Activated effector memory CD4-positive, alpha-beta T cell treated with anti-CD3 and anti-CD28 coated beads, Interleukin-2, amount 50 U/mL, for 16 hours (primary cell): ENCODE measurements at places on chromosomes 2 and 18.
A peak's percentile ranks its signal among the peaks of the same experiment; 100 is the strongest.

DNA sequence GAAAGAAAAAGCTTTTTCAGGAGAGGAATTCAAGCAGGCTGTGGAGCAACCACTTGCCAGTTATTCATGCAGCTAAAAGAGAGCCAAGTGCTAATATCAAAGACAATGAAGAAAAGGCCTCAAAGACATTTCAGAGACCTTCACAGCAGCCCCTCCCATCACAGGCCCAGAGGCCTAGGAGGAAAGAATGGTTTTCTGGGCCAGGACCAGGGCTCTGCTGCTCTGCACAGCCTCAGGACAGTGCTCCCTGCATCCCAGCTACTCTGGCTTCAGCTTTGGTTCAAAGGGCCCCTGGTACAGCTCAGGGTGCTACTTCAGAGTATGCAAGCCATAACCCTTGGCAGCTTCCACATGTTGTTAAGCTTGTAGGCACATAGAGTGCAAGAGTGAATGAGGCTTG is 119.5 kb downstream of the MSTN start:
- DNase-seq = no peak

DNA sequence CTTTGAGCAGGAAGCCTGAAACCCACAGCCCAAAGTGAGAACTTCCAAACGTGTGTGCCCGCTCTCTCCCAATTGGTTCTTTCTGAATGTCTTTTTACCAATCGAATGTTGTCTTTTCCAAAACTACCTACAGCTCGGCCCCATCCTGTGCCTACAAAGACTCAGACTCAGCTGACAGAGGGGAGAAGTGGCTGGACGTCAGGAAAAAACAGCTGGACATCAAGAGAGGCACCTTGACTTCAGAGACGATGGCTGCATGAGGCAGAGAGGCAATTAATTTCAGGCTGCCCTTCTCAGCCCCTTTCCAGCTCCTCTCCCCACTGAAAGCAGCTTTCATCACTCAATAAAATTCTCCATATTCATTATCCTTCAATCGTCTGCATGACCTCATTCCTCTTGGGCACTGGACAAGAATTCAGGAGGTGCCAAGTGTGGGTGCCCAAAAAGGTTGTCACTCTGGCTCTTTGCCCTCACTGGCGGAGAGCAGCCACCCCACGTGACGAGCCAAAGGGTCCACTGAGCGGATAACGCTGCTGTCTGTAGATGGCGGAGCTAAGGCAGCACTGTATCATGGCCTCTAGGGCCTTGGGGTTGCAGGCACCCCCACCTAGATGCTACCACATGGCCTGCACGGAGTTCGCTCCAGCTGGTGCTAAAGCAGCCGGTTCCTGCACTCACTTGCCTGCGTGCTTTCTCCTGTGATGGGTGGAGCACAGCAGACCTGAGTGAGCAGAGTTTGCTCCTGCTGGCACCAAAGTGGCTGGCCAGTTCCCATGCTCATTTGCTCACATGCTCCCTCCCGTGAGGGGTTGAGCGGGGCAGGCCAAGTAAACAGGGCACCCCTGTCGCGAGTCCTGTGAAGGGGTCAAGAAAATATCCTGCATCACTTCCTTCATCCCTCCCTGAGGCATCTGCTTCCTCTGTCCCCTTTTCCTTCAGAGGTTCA is 37.9 kb downstream of the FAM210A start:
- no peak for DNase-seq

DNA sequence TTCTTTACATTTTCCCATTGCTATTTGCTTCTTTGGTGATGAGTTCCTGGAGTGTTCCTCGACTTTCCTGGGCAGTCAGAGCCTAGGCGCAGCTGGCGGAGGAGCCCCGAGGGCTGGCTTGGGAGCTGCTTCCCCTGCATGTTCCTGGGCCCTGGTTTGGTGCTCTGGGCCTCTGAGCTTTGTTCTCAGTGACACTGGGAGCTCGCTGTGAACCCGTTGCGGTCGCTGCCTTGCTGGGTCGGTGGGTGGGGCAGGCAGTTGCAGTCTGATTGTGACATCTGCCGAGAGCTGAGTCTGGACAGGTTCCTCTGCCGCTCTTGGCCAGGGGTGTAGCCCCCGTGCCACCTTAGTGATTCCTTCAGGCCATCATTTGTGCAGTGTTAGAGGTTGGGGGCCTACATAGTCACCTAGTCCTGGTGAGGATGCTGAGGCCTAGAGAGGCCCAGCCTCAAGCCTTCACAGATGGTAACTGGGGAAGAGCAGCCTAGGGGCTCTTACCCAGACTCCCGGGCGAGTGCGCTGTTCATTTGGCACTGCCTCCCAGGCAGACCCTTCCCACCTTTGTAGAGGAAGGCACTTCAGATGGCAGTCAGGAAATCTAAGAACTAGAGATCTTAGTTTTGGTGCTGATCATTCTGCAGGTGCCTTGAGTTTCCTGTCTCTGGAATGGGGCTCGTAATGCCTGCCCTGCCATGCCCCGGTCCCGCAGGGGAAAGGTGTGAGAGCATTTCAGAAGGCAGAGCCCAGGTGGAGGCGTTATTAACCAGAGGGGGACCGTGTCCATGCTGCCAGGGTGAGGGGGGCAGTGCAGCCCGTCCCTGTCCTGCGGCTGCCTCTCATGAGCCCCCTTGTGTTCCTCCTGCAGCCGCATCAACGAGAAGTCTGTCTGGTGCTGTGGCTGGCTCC is 8.4 kb downstream of the ASB1 start:
- DNase-seq = no peak

DNA sequence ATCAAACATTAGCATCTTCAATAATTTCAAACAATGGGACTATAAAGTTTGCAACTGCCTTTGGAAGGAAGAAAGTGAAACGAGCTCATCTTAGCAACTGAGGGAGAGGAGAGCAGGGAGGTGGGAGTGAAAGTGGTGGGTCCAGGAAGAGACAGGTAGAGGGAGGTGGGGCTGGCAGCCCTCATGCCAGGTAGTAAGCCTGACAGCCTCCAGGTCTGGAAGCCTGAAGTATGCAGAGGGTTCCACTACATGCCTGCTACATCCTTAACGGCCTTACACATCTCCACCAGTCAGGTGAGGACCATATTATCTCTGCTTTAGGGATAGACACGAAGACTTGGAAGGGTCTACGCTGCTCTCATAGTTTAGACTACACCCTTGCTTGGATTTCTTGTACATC is 201.1 kb upstream of the TWIST2 start:
- DNase-seq = no peak

DNA sequence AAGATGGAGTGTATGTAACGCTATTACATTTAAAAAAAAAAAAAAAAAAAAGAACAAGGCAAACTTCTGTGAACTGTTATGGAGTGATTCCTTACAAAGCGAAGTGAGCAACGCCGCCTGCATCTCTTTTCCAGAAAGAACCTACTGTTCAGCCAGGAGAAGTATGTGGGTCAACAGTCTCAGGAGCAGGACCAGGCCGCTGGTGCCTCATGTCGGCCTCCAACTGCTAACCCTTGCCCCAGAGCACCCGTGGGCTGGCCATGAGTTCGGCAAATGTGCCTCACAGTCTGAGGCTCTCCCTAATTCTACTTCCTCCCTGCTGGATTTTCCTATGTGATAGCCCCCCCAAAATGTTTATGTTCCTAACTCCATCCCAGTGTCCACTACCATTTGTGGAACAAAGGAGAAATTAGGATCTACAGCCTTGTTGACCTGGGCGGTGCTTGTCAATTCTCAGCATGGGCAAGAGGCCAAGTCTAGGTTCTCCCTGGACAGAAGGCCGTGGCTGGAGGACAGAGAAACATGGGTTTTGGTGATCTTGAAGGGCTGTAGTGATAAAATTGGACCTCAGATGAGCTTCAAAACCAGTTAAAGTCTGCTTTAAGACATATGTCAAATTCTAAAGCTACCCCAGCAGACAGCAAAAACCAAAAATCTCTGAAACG is 15.9 kb downstream of the FAM168B start:
- DNase-seq = no peak

- DNase-seq = no peak
These were observed 13.6 kb downstream of the GULP1 start for GRCh38 chr2:188305271-188305670.

DNA sequence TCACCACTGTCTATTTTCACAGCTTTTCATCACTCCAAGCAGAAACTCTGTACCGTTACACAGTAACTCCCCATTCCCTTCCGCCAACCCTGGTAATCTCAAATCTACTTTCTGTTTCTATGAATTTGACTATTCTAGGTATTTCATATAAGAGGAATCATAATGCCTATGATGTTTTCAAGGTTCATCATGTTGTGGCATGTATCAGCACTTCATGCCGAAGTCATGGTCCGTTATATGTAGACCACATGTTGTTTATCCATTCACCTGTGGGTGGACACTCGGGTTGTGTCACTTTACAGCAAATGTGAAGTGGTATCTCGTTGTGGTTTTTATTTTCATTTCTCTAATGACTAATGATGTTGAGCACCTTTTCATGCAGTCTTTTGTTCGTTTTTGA is 21.6 kb downstream of the CPSF3 start:
- no peak for DNase-seq

GRCh38 chr2:168188002-168188401 is 59.4 kb downstream of the STK39 start:
- no peak for DNase-seq

GRCh38 chr2:75456825-75457224 is 103.9 kb downstream of the EVA1A start:
- DNase-seq = no peak

- DNase-seq = no peak
These were observed 27.1 kb upstream of the PTMA start for GRCh38 chr2:231680992-231681852.

- DNase-seq = no peak
These were observed 16.5 kb downstream of the DYNC1I2 start for GRCh38 chr2:171703574-171704347.

GRCh38 chr2:120632796-120633646 is 102.6 kb upstream of the GLI2 start:
- DNase-seq = no peak

- no peak for DNase-seq
These were observed 61.0 kb upstream of the IL1RL1 start for GRCh38 chr2:102250278-102250821.

- no peak for DNase-seq
These were observed 8.0 kb upstream of the COL3A1 start for GRCh38 chr2:188966079-188966571.

DNA sequence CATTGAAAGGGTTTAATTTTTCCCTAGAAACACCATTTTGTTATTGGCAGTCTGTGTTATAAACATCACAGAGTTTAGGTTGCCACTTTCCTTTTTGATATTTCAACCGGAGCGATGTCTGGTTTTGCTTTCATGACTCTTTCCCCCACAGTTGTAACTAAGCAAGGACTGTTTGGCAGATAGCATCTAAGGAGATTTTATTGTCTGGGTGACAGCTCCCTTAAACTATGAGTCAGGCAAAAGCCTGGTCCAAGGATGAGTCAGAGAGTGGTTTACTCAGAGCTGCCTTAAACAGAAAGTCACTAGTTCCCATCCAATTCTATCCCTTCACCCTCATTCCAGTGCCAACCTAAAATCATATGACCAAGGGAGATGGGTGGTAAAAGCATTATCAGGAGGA is 341.6 kb upstream of the VWC2L start:
- no peak for DNase-seq

- DNase-seq = no peak
These were observed 102.6 kb downstream of the TNS1 start for GRCh38 chr2:217900010-217900779.

DNA sequence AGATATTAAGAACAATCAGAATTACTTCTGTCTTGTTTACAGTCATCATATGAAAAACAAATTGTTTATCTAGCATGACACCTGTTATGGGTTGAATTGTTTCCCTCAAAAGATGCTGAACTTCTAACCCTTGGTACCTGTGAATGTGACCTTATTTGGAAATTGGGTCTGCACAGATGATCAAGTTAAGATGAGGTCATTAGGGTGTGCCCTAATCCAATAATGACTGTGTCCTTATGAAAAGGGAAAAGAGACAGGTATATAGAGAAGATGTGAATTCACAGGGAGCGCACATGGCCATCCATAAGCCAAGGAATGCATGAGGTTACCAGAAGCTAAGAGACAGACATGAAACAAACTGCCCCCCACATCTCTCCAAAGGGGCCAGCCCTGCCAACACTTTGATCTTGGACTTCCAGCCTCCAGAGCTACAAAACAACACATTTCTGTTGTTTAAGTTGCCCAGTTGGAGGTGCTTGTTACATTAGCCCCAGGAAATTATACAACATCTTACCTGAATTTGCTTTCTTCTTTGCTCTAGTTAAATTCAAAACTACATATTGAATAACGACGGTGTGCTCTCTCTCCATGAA is 2.3 kb upstream of the HPCAL1 start:
- no peak for DNase-seq

- DNase-seq = no peak
These were observed 552.3 kb upstream of the SETBP1 start for GRCh38 chr18:44128365-44128764.

GRCh38 chr18:35592298-35592697 is 10.8 kb downstream of the GALNT1 start:
- DNase-seq = no peak

DNA sequence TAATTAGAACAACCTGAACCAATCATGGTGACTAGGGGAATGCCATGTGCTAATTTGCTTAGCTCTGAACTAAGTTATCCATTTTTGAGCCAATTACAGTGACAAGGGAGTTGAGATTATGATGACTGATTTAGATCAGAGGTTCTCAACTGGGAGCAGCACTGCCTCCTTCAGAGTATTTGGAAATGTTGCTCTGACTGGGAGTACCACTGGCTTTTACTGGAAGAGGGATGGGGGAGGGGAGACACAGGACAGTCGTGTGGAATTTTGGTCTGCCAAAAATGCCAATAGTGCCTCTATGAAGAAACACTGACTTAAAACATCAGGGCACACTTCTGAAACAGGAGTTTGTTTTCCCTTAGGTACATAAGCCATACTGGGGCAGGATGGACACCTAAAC is 48.1 kb upstream of the VPS54 start:
- no peak for DNase-seq

GRCh38 chr2:202450785-202451184 is 74.7 kb downstream of the BMPR2 start:
- DNase-seq = no peak

- DNase-seq = peak; percentile 57
These were observed 145.7 kb downstream of the SMAD7 start for GRCh38 chr18:48804856-48805610.

DNA sequence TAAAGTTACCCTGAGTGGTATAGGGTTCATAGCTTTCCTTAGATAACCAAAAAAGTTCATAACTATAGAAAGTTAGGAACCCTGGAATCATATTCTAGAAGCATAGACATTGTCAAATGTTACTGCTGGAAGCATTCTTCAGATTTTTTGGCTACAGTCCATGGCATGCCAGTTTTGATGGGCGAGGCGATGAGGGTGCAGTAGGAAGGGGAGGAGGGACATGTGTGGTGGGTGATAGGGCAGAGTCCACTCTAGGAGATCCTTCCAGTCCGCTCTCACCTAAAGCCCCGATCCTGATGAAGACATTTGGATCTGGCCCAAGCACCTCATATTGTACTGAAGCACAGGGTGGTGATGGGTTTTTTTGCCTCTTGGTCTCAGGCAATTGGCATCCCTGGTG is 91.8 kb downstream of the HRH4 start:
- DNase-seq = no peak

- DNase-seq = no peak
These were observed 81.9 kb downstream of the CDH2 start for GRCh38 chr18:28095041-28095440.
